Activated CD4-positive, alpha-beta T cell treated with anti-CD3 and anti-CD28 coated beads, Interleukin-2, amount 50 U/mL, for 24 hours (primary cell): ENCODE measurements at places on chromosomes 16 and 17.

GRCh38 chr17:82570277-82570676 lies 50.7 kb downstream of the FOXK2 start:
- DNase-seq, result no peak

DNA sequence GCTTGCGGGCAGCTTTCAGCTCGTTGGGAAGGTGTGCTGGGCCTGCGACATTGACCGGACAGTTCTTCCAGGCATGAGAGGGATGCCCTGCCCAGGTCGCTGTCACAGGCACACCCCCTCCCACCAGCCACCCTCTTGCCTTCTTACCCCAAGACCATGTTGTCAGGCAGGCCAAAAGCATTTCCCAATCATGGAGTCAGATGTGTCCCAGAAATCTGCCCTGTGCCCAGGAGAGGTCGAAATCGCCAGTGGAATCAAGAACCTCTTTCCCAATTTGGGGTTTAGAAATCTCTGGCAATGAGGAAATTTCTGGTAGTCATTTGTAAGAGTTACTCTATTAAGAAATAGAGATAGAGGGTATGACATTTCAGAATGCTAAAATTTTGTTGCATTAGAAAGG lies 177.1 kb downstream of the RAB11FIP4 start:
- no peak for DNase-seq

GRCh38 chr16:30604316-30604947 lies 5.8 kb downstream of the ZNF689 start:
- DNase-seq, result no peak

- no peak for DNase-seq
These were observed 162.3 kb downstream of the KATNIP start for GRCh38 chr16:27712251-27712711.

DNA sequence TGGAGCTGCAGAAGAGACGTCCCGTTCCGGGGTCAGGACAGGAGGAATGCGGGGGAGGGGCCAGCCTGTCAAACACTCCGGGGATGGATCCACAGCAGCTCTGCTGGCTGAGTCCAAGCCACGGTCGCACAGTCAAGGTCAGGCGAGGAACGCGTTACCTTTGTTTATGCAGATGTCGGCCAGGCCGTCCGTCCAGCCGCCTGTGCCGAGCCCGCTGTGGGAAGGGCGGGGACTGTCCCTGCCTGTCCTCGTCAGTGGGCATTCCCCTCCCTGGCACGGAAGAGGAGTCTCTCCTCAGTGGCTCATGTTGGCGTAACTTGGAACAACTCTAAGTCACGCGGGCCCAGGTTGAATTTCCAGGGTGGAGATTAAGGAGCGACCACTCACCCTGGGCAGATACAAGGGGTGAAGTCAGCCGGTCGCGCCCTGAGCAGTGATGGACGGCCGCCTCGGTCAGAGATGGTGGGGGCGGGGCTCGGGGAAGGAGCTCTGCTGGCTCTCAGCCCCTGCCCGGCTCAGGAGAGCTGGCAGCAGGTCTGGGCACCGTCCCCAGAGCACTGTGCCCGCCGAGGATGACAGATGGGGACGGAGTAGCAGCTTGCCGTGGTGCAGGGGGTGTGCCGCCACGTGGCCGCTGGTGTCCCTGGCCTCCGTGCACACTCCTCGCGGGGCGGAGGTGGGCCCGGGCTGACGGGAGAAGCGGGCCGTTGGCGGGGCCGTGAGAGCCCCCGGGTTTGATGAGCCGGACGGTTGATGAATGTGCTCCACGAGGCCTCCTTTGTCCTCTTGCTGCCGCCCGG lies 7.3 kb downstream of the CACNA1H start:
- DNase-seq, result no peak

GRCh38 chr16:88486398-88487123 lies 33.5 kb downstream of the ZFPM1 start:
- no peak for DNase-seq

- no peak for DNase-seq
These were observed 37.3 kb upstream of the ABR start for GRCh38 chr17:1217089-1217385.

GRCh38 chr16:87939562-87940423 lies 3.5 kb upstream of the CA5A start:
- DNase-seq, result no peak

- DNase-seq, result no peak
These were observed 160.3 kb downstream of the NTN1 start for GRCh38 chr17:9181640-9182039.

GRCh38 chr16:51141541-51141940 lies 9.5 kb downstream of the SALL1 start:
- DNase-seq, result no peak

DNA sequence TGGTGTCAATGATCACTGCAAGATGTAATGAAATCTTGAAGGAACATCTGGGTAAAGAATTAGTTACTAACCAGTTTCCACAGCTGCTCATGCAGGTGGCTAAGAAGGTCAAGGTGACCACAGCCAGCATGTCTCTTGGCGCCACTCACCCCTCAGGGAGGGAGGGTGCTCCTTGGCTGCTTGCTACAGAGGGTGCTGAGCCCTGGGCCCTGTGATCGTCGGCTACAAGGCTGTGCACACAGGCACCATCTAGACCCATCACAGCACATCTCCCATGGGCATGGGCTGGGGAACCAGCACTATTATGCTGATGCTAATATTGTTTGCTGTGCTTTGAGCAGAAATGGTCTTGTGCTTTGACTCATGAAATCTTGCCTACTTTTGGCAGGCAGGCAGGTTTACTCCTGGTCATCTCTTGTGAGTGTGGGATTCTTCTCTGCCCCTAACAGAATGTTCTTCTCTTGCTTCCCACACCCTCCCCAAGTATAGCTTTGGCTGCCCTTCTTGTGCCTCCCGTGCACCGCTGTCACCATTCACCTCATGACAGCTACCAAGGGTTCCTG lies 36.4 kb downstream of the TXNDC11 start:
- DNase-seq, result no peak

DNA sequence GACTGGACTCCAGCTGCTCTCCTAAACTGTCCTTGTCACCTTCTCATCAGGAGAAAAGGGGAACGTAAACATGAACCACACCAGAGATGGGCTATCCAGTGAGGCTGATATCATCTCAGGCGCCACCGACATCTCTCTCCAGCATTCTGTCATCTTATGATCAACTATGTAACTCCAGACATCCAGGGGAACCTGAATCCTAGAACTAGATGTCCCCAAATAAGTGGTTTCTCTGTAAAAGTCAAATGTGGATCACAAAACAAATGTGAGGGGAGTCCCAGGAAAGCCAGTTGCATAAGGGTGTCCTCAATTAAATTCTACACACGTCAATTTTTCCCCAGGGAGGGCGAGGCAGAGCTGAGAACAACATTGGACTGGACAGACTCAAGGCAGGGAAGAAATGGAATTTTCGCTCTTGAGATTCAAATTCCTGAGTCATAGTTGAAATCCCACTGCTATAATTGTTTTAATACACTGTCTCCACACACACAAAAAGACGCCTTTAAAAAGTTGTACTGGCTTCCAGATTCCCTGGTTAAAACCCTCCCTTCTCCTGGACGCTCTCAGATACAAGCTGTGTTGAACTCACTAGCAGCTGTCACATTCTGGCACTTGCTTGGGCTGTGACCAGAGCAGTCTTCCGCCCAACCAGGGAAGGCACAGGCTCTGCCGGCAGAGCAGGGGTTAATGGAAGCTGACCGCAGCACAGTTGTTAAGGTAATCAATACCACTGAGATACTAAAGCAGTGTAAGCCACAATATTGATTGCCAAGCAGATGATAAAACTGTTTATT lies 62.6 kb downstream of the ZFHX3 start:
- no peak for DNase-seq

GRCh38 chr17:35906191-35906925 lies 24.2 kb downstream of the RDM1 start:
- no peak for DNase-seq

DNA sequence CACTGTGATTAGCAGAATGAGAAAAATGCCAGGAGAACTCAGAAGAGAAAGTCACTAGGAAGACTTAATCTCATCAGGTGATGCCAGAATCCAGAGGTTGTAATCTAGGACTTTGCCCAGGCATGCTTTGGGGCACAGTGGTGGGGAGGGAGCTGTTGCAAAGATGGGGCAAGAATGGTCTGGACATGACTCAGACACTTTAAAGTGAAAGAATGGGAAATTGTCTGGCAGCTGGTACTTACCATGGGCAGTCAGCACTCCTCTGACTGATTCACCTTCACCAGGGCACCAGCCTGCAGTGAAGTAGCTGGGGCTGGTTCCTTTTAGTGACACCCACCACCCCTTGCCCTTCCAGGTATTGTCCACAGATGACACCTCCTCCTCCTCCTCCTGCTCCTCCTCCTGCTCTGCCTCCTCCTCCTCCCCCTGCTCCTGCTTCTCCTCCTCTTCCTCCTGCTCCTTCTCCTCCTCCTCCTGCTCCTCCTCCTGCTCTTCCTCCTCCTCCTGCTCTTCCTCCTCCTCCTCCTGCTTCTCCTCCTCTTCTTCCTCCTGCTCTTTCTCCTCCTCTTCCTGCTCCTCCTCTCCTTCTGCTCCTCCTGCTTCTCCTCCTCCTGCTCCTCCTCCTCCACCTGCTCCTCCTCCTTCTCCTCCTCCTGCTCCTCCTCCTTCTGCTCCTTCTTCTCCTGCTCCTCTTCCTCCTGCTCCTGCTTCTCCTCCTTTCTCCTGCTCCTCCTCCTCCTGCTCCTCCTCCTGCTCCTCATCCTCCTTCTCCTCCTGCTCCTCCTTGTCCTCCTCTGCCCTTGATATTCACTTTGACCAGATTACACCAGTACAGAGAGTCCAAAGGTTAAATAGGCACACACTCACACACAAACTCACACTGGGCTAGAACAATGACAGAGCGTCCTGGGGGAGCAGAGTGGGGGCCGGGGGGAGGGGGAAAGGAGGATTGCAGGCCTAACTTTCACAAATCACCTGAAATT lies at the start of gene CHD9NB:
TSS of gene CHD9NB (minus strand) at position 379 of the 983 bp plus-strand sequence. CDS start 8,739 bp downstream, outside the sequence.
- DNase-seq, result no peak

DNA sequence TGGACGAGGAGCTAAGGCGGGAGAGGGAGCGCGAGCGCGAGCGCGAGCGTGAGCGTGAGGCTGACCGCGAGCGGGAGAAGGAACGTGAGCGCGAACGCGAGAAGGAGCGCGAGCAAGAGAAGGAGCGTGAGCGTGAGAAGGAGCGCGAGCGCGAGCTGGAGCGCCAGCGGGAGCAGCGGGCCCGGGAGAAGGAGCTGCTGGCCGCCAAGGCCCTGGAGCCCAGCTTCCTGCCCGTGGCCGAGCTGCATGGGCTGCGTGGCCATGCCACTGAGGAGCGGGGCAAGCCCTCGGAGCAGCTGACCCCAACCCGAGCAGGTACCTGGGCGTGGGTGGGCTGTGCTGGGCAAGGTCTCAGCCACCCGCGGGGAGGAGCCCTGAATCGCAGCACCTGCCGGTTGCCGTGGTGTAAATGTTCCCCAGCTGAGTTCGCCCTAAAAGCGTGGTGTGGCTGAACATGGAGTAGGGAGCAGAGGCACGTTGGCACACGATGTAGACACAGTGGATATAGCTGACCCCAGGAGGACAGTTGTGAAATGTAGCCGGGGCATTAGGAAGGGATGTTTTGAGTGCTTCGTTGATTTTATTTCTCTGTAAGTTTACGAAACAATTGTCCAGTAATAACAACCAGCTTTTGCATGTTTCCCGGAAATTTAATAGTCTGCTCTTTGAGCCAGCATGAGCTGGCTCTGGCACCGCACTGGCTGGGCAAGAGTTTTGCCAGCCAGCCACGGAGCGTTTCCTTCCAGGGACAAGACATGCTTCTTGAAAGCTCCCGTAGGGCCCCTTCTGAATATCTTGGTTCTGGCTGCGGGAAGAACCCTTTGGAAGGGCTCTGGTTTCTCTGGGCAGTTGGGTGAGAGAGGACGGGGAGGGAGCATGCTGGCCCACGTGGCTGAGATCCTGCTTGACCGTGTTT lies 32.1 kb downstream of the GINS2 start:
- DNase-seq, result no peak

- no peak for DNase-seq
These were observed 5.3 kb upstream of the NPIPB7 start for GRCh38 chr16:28477311-28477920.

DNA sequence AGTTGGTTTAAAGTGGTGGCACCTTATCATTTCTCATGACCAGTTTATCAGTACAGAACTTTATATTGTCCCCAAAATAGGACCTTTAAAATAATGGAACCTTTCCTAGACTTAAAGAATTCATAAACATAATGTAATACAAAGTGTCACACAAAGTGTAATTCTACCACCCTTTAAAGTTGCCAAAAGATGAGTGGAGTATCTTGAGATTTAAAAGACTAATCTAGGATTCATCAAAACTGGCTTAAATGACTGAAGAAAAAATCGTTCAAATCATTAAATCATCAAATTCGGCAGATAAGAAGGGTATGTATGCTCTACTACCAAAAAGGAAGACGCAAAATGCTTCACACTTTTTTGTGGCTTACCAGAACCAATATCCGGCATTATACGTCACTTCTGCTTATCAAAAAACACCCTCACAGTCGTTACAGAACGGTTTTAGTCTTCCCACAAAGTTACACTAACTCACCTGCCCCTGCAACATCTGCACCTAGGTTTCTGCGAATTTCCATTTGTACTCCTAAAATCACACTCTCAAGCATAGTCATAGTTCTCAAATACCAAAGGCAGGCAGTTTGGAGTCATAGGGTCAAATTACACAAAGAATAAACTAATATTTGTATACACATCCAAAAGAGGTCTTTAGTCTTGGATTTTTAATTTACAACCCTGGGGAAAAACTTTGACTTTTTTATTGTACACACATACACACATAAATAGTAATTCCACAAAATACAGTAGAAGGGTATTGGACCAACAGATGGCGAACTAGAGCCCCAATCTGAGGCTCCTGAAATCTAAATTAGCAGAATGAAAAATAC lies 1.4 kb upstream of the KANSL1 start:
- DNase-seq, result peak; percentile 72

DNA sequence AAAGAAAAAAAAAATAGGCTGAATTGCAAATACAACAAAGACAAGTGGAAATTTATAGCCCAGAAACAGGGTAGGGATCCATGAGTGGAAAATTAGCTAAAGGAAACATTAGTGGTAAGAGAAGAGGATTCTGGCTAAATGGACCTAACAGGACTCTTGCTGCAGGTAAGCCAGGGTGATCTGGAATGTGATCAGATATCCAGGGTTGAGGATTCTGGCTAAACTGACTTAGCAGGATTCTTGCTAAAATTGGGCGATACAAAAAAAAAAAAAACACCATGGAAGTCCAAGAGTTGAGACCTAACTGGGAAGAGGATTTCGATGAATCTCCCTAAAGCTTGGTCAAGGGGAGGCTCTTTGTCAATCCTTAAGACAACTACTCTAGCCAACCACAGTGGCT lies 61.7 kb upstream of the ATF7IP2 start:
- DNase-seq, result no peak

- peak; percentile 96 for DNase-seq
These were observed at the start of gene SETD1A for GRCh38 chr16:30957456-30958174. Gene SETD1A, plus strand, starts transcription at chr16:30957754. Its CDS starts 978 bp downstream, at chr16:30958732.

DNA sequence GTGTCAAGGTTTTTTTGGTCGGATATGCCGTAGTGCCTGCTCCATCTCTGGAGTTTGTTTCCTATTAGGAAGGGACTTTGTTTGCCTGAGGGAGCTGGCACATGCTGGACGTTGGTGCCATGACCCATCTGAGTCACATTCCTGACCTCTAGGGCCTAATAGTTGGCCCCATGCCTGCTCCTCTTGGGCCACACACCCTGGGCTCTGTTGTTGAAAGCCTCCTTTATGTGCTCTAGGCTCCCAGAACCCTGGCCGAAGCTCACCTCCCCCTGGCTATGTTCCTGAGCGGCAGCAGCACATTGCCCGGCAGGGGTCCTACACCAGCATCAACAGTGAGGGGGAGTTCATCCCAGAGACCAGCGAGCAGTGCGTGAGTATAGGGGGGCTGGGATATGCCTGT lies 18.4 kb downstream of the LIMD2 start:
- no peak for DNase-seq
